Adrenal gland (tissue), 19 donors: ENCODE measurements at places on chromosomes 3 and 15. TPM values are rescaled to one million over a fixed set of nuclear protein-coding genes. Genes with fewer than 3 reads are reported as not detected.

DNA sequence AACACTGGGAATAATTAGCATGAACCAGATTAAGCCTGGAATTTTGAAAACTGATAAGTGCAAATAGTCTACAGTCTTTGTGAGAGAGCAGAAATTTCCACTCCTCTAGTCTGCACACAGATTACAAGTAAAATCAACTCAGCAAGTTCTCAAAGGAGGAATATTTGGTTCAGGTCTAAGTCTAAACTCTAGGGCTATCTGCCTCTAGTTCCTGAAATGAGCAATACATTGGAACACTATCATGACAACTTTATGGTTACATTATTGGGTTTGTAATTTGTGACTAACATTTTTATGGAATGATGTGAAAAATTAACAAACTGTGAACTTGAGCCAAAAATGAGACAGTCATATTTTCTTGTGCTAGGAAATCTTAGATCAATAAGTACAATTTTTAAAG lies 30.8 kb upstream of the ADGRG7 start:
- DNase-seq, result no peak

DNA sequence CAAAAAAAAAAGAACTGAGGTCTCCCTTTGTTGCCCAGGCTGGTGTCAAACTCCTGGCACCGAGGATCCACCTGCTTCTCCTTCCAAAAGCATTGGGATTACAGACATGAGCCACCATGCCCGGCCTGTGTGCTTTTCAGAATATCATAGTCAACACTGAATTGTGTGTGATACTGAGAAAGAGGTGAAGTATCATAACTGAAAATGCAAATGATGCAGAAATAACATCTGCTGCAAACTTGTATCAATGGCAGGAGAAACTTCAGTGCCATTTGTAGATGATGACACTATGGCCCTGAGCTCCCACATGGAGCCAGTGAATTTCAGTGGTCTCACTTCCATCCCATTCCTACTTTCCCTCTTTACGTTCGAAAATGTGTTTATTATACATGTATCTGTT lies 21.9 kb downstream of the IL12A start:
- DNase-seq, result no peak

DNA sequence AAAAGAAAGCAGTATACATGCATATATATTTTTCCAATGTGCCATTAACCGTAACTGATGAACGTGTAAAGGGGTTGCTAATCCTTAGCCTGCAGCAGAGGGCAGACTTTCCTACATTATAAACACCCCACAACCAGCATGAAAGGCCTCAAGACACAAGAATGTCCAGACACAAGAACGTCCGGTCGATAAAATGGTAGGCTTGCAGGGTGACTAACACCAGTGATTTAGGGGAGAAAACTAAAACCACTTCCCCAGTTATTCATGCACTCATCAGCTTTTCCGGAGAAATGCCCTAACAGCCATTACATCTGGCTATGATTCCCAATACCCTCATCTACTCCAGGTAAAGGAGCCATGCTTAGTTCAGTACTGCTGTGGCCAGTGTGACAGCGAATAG lies 57.4 kb downstream of the LRTM1 start:
- peak; percentile 78 for DNase-seq

- DNase-seq, result no peak
These were observed 21.8 kb downstream of the METTL6 start for GRCh38 chr3:15405448-15406050.

DNA sequence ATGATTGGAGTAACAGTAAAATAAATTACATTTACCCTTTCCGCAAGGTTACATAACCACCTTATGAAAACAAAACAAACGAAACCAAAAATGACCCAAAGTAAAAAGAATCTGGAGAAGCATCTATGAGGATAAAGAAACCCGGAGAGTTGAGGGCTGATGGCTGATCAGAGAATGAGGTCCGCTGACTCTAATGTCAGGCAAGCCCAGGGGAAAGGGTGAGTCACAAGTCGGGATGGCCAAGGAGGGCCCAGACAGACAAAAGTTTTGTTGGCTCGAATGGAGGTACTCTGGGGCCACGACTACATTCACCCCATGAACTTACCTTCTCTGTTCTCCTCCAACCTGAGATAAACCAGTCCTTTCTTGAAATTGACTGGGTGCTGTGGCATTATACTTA lies 95.7 kb downstream of the RORA start:
- DNase-seq, result no peak

- DNase-seq, result no peak
These were observed 55.5 kb downstream of the MYO1E start for GRCh38 chr15:59317211-59317610.

The MYO1E gene
- 19.8 TPM for polyA plus RNA-seq

DNA sequence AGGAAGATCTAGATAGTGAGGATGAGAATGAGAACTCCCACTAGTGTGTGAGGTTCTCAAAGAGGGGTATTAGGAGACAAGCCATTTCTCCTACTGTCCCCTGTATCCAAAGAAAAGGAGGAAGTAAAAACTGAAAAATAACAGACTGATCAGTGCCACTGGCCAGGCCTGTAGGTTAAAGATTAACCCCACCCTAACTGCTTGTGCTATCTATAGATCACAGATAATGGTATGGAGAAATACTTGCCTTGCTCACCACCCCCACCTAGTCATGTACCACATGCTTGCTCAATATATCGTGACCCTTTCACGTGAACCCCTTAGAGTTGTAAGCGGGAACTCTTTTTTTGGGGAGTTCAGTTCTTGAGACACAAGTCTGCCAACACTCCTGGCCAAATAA lies 519.7 kb upstream of the FRG2C start:
- no peak for DNase-seq

- DNase-seq, result no peak
These were observed 21.4 kb upstream of the KPNA1 start for GRCh38 chr3:122535964-122536631.

DNA sequence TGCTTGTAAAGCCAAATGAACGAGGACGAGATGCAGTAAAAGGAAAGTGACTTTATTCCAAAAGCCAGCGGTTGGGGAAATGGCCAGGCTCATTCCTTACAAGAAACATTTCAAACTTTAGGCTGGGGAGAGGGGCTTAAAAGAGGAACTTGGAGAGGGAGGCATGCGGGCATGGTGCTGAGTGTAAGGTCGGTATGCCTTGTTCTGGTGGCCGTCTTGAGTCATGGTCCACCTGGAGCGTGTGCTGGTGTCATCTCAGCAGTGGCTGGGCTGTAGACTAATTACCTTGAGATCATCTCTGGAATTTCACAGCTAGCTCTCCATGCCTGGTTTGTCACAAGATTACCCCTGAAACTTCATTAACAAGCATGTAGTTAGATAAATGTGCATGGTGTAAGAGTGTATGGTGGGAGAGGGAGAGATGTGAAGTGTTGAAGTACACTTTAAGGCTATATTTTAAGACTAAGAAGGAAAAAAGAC lies 156.4 kb upstream of the PFN2 start:
- DNase-seq, result no peak

DNA sequence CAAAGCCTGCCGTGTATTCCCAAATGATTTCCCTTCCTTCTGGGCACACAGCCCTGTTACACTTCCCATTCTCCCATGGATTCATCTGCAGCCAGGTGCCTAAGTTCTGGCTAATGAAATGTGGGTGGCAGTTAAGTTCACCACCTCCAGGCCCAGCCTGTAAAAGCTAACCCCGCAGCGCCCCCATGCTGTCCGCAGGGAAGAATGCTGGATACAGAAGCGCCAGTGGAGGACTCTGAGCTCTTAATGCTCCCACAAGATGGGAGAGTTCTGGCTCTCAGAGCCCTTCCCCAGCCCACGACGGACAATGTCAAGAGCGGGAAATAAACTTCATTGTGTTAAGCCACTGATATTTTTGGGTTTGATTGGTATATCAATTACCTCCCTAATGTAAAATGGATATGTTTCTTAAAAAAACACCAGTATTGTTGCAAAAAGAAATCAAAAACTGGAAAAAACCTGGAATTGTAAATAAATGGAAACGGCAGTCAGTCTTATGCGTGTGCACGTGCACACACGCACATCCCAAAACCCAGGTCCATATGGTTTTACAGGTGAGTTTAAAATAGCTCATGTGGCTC lies 37.7 kb upstream of the FGD5 start:
- no peak for DNase-seq

The C15orf40 gene
- 22.4 TPM for polyA plus RNA-seq

The SLC12A1 gene
- polyA plus RNA-seq, result under 0.01 TPM

DNA sequence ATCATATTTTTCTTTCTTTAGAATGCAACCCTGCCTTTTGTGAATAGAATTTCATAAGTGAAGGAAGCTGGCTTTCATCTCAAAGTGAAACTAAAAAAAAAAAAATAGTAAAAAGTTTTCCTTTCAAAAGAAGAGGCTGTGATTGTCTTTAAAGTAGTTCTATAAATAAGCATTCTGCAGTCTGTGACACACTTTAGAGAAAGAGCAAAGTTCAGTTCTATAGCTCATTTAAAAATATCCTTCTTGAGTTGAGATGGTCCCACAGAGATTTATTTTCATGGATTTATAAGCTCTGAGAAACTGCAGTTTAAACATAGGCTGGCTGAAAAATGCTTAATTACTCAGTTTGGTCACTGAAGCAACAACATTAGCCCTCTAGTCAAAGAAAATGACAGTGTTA lies 36.1 kb upstream of the CNTN6 start:
- no peak for DNase-seq

- DNase-seq, result no peak
These were observed 145.2 kb downstream of the ZIC1 start for GRCh38 chr3:147554332-147554731.

DNA sequence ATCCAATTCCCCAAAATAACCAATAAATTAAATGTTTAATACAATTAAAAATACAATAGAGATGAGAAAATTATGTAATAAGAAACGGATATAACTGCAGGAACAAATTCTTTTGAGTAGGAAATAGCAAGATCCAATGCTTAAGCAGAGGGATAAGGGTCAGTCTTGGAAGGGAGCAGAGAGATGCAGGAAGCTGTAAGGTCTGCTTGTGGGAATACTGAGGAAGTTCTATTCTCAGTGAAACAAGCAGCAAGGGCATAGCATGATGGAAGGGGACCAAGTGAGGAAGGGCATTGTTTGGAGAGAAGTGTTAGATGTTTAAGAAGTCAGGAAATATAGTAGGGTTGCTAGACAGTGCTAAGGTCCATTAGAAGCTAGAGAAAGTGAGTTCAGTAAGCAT lies 409.0 kb downstream of the TBC1D5 start:
- DNase-seq, result no peak

DNA sequence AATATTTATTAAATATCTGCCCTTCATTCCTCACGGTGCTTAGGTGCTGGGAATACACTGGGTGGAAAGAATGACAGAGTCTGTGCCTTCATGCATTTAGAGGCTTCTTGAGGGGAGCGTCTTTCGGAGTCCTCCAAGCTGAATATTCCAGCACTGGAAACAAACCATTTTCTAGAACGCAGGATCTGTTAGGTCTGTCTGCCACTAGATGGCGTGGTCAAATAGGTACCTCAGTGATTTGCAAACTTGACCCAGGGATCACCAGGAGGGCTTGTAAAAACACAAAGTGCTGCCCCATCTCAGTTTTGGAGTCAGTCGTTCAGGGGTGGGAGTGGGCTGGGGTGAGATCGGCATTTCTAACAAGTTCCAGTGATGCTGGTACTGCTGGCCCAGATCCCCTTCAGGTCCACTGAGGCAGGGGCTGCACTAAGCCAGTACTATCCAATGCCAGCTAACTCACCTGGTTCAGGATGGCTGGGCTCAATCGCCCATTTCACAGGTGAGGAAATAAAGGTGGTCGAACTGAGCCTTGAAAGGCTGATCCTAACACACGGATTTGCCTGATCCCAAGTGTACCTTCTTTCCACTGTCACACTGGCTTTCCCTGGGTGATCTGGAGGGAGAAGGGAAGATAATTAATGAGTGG lies 14.8 kb downstream of the ARNT2 start:
- no peak for DNase-seq
